ENCODE measurements at places on chromosomes 3 and 15.

GRCh38 chr15:101124731-101125451, 127.0 kb downstream of the CHSY1 start:
- peak; percentile 30 for DNase-seq

- DNase-seq = no peak
Observed at GRCh38 chr15:62509395-62509958, 344.4 kb upstream of the C2CD4B start.

GRCh38 chr3:46929324-46929723, 47.2 kb downstream of the CCDC12 start:
- DNase-seq = no peak

DNA sequence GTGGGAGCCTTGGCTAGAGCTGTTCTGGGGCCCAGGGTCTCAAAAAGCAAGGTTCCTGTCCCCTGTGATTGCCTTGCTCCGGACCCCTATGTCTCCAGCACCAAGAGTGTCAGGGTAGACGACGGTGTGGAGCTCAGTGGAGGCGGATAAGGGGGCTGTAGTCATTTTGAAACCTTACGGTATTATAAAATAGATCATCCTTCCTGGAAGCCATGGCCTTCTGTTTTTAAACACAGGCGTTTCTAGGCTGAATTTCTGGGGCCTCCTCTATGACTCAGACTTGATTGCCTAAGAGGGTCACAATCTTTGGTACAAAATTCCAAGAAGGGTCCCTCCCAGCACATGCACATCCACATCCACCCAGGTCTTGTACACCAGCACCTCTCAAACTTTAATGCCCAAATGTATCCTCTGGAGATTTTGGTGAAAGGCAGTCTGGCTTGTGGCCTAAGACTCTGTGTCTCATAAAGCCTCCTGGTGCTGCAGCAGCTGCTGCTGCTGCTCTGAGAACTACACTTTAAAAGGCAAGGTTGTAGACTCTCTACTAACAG, 70.5 kb upstream of the XCR1 start:
- no peak for DNase-seq

- DNase-seq = no peak
Observed at GRCh38 chr15:95409211-95409610, 921.3 kb upstream of the NR2F2 start.

GRCh38 chr3:127820826-127821313, 1.4 kb downstream of the MGLL start:
- DNase-seq = no peak

DNA sequence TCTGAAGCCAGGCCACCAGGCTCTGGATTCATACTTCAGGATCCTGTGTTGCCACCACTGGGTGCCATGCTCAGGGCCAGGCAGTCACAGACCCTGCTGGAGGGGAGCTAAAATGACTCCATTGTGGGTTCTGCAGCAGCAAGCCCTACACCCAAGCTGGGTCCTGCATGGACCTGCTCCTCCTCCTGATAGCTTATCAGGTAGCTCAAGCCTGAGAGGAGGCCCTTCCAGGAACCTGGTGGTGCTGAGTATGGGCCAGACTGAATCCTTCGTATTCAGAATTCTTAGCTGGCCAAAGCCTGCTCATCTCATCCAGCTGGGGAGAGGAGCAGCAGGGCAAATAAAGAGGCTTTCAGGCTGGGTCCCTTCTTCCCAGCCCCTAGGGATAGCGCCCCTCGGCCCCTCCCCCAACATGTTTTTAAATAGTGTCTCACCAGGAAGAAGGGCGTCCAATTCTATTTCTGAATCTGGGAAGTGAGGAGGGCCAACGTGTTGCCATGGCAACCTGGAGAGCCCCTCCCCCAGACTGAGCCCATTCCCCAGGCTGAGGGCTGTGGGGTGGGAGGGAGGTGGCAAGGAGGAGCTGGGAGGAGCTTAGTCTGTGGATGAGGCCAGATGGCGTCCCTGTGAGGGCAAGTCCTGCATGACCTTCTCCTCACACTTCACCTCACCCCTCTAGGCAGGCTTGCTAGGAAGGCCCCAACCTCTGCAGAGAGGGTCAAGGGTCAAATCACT, 11.0 kb upstream of the CAMKV start:
- DNase-seq = no peak

DNA sequence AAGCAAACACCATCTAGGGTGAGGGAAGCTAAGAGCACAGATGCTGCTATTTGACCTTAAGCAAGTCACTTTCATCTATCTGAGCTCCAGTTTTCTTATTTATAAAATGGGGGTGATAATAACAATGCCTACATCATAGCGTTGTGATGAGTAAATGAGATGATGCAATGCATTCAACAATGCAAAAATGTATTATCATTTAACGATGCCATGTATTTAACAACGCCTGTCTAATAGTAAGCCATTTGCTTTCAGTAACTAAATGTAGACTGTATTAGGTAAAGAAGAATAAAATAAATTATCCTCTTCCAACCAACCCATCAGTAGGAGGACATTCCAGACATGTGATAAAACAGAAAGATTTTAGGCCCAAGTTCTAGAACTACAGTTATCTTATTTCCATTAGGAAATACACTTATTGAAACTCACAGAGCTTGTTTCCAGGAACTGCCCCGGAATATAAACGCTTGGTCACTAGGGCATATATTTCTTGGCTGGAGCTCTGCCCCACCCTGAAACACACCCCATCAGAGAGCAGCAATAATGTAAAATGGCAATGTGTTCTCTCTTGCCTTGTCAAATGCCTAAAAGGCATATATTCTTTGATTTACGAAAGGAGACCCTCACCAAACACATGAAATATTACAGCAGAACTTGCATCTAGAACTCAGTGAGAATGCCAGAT, 128.3 kb downstream of the LIPC start:
- no peak for DNase-seq

GRCh38 chr15:49908933-49909295, 210.1 kb downstream of the ATP8B4 start:
- DNase-seq = peak; percentile 35

- DNase-seq = no peak
Observed at GRCh38 chr3:51362476-51362875, 22.6 kb upstream of the MANF start.

GRCh38 chr15:76360416-76360815, 23.8 kb downstream of the ISL2 start:
- no peak for DNase-seq

- no peak for DNase-seq
Observed at GRCh38 chr3:80898211-80898610, 863.2 kb downstream of the GBE1 start.

- DNase-seq = no peak
Observed at GRCh38 chr3:27171113-27171512, 198.1 kb downstream of the NEK10 start.

- no peak for DNase-seq
Observed at GRCh38 chr15:41501191-41501917, 7.7 kb downstream of the ITPKA start.

DNA sequence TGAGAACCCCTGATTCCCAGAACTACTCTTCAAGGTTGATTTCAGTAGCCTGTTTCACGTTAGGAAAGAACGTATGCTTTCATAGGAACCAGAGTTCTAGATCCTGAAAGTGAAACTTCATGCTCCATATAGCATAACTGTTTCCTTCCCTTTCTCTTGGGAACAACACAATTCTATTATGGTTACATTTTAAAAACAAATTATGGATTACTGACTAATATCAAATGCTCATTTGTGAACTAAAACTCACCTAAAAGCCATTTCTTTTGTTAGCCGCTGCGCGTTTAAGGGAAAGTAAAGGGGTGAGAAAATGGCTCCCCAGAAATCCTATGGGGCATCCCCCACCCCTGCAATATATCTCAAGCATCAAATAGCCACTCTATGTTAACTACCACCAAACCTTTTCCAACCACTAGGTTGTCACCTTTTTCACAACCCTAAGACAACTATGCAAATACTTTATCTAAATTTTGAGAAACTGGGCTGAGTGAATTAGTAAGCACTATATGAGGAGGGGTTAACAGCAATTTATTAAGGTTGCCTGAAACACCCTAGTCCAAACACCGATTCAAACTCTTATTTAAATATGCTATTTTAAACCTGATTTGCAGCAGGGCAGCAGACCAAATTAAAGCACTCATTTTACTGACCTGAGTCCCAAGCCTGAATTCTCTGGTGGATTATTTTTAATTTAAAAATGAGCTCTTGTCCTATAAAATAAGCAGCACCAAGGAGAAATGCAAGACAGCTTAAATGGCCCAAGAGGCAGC, 2.4 kb downstream of the SIAH2 start:
- DNase-seq = no peak

DNA sequence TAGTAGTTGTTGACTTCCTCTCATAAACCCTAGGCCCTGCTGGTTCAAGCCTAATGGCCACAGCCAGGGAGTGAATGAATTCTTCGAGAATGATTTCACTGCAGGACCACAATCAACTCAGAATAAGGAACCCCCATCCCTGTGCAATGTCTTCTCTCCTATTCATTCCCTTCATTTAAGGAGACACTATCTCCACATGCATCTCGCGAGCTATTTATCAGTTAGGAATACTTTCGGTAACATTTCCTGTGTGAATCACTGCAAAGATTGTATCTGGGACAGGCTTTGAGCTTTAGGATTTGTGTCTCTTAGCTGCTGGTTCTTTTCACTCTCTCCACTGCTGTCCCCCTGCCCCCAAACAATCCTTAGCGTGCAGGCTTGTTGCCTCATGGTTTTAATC, 94.4 kb downstream of the MYLK start:
- DNase-seq = no peak

DNA sequence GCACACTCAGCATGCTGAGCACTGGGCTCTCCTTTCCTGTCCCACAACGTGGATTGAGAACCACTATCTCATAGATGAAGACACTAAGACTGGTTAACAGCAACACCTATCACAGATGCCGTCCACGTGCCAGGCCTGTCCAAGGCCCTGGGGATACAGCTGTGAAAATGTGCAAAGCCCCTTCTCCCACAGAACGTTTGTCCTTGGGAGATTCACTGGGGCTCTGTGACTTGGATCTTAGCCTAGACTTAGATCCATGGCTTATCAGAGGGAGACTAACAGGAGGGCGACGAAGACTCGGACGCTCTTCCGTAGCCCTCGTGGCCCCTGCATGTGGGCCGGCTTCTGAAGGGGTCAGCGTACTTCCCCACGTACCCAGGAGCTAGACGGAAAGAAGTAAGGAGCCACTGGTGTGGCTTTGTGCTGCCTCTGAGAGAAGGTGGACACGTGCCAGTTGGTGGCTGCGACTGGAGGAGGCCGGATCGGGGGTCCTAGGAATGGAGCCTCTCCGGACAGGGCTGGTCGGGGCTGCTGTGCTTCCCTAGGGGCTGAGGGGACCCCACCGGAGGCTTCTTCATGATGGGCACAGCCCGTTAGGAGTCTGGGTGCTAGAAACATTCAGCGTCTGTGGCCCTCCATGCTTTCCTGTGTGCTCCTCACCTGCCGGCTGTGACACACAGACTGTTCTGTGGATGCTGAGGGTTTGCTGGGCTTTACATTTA, 964 bp downstream of the NRROS start:
- no peak for DNase-seq

- no peak for DNase-seq
Observed at GRCh38 chr3:12275974-12276650, 12.8 kb upstream of the PPARG start.

All from posterior cingulate gyrus (tissue), 11 donors.